Gastrocnemius medialis (tissue), 4 donors: ENCODE measurements at places on chromosomes 13 and 19.

GRCh38 chr19:58350871-58351557, 2.3 kb downstream of the A1BG start:
- DNase-seq = no peak

DNA sequence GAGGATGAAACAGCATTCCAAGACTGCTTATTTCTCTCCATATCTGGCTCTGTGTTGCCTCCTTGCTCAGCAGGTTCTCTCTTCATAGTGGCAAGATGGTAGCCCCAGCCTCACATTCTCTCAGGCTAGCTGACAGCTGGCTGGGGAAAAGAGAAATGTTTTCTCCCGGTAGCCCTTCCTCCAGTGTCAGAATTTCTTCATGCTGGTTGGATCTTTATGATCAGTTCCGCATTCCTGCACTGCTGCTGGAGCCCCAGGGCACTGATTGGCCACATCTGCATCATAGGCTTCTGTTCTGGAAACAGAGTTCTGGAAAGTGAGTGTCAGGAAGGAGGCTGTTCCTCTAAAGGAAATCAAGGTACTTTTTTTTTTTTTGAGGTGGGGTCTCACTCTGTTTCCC, 24.6 kb downstream of the POP4 start:
- no peak for DNase-seq

- peak; percentile 92 for DNase-seq
Observed at GRCh38 chr19:38335949-38336637, 463 bp downstream of the CATSPERG start.

DNA sequence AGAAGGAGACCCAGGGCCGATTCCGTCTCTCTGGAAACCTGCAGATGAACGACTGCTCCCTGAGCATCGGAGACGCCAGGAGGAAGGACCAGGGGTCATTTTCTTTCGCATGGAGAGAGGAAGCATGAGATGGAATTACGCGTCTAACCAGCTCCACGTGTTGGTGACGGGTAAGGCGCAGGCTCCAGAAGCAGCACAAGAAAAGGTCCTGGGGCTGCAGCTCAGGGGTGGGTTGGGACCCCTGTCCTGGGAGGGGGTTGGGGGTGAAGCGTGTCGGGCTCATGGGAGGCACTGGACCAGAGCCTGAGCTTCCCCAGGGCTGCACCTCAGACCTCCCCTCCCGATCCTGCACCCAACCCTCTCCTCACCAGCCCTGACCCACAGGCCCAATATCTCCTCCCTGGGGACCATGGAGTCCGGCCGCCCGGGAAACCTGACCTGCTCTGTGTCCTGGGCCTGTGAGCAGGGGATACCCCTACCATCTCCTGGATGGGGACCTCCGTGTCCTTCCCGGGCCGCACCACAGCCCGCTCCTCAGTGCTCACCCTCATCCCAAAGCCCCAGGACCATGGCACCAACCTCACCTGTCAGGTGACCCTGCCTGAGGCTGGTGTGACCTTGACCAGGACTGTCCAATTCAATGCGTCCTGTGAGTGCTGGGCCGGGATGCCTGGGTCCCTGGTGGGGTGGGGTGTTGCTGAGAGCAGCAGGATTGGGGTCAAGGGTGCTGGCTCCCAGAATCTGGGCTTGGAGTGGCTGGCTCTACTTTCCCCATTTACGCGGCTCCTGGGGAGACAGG, 39.6 kb upstream of the CD33 start:
- DNase-seq = no peak

DNA sequence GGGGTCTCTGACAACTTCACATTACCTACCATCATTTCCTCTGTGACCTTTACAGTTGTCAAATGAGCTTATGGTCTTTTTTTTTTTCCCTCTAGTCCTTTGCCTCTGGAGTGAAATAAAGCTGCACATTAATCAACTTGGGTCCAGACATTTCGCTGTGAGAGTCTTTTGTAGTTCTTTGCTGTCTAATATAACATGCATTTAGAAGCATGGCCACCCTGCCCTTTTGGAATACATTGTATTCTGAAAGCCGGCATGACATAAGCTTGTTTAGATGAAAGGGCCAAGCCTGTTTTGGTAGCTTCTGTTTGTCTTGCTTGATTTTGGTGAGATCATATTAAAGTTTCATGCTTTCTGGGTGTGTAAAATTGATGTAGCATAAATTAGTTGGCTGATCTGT, 509.8 kb downstream of the DIAPH3 start:
- no peak for DNase-seq
